ENCODE measurements at places on chromosomes 1 and 21.

DNA sequence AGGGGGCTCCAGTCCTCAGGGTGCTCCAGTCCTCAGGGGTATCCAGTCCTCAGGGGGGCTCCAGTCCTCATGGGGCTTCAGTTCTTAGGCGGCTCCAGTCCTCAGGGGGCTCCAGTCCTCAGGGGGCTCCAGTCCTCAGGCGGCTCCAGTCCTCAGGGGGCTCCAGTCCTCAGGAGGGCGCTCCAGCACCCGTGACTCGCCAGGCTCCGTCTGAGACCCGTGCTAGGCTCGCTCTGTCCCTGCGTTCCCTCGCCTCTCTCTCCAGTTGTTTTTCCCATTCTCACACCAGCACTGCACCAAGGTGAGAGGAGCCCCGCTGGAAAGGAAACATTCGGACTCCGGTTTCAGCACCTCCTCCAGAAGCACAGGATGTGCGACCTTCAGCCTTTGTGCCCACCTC lies 9.4 kb upstream of the OR2M2 start:
- no peak for DNase-seq

GRCh38 chr1:157852476-157852875 lies 10.9 kb upstream of the CD5L start:
- DNase-seq: no peak

DNA sequence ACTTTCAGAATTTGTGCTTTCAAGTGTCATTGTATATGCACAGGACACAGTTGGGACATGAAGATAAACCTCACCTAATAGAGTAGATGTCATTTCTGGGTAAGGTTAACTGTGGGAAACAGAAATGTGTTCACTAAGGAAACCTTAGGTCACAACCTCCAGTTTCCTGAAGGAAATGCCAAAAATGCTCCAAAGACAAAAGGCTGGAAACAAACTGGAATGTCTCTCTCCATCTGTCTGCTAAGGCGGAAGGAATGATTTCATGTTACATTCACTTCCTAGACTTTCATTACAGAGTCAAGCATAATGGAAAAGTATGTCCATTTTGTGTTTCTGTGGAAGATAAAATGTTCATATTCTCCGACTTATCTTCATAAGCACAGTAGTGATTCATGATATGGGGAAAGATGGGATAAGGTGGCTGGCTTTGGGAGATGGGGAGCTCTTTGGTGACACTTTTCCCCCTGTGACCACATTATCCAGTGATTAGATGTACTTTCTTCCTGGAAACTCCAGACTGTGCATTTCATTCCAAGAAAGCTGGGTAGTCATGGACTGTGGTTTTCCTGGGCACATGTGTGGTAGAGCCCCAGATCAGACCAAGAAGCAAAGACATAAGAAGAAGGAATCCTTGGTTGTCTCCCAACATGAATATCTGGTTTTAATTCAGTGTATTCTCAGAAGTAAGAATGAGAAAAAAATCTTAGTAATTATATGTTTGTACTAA lies 5.7 kb downstream of the S1PR1 start:
- no peak for DNase-seq

GRCh38 chr1:227362039-227362438 lies 43.7 kb upstream of the CDC42BPA start:
- DNase-seq: no peak

DNA sequence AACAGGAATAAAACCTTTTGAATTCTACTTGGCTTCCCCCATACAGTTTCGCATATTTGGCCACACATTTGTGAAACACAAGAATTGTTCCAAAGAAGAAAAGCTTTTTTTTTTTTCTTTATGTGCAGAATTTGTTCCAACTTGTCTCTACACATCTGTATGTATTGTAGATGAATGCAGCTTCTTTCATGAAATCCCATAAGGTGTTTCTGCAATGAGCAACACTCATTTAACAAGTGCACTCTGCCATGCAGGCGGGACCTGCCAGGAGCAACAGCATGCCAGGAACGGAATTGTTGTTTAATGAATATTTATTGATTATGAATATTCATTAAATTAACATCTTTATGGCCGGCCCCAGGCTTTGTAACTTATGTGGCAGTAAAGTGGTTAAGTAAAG lies 1075.0 kb downstream of the TTLL7 start:
- no peak for DNase-seq

DNA sequence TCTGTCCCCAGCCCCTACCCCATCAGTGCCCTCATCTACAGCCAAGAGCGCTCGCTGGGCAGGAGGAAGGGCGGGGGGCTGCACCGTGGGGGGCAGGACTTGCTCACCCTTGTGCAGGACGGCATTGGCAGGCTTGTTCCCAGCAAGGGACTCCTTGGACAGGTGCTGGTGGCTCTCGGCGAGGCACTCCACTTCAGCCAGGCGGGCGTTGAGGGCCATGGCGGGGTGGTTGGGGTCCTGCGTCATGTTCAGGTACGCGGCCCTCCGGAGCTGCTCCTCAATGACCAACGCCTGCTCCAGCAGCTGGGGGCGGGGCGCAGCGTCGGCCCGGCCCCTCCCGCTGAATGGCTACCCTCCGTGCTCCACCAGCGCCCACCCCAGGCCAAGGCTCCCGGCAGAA lies 64.0 kb downstream of the KCNAB2 start:
- no peak for DNase-seq

GRCh38 chr1:24065304-24065703 lies 46.6 kb downstream of the MYOM3 start:
- DNase-seq: no peak

DNA sequence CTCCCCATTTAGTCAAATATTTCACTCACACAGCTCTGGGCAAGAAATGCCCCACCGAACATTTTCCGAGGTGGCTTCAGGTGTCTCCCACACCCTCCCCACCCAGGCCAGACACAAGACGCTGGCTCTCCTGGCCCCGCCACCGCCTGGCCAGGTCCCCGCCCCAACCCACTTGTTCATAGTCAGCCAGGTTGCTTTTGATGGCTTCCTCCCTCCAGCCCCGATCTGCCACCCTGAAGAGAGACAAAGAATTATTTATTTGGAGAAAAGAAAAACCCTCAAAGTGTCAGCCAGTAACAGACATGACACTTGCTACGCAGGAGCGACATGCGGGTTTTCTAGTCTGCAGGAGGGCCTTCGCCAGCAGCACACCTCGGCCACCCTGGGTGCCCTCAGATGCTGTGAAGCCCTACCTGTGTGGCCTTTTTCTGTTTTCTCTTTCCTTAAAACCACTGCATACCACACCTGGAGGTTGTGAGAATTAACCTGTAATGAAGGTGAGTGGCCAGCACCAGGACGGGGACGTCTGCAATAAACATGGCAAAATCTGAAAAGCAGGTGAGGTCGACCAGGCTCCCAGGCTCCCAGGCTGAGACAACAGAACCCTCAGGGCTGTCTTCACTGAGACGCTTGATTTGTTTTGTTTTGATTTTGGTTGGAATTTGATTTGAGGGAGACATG lies 27.2 kb downstream of the SSBP3 start:
- no peak for DNase-seq

GRCh38 chr1:240178366-240178765 lies 86.7 kb downstream of the FMN2 start:
- DNase-seq: no peak

DNA sequence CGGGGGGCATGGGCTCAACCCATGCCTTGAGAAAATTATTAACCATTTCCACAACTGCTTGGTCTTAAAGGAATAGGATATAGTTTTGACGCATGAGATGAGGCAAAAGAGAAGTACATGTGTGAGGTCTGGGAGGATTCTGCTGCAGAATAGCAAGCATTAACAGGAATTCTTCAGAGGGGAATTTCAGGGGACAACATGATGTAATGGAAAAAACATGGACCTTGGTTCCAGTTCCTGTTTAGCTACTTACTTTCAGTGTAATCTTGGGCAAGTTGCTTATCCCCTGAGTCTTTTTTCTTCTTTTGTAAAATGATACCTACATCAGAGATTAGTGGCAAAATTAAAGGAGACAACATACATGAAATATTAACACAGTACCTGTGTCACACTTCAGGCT lies 85.6 kb downstream of the PRRX1 start:
- no peak for DNase-seq

DNA sequence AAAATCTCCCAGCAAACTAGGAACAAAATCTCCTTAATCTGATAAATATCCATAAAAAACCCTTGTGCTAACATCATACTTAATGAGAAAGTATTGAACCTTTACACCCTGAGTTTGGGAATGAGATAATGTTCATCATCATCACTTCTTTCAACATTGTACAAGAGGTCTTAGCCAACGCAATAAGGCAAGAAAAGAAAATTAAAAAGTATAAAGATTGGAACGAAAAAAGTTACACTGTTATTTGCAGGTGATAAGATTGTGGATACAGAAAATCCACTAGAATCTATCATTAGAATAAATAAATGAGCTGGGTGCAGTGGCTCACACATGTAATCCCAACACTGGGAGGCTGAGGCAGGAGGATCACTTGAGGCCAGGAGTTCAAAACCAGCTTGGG lies 76.7 kb downstream of the UBR4 start:
- DNase-seq: no peak

DNA sequence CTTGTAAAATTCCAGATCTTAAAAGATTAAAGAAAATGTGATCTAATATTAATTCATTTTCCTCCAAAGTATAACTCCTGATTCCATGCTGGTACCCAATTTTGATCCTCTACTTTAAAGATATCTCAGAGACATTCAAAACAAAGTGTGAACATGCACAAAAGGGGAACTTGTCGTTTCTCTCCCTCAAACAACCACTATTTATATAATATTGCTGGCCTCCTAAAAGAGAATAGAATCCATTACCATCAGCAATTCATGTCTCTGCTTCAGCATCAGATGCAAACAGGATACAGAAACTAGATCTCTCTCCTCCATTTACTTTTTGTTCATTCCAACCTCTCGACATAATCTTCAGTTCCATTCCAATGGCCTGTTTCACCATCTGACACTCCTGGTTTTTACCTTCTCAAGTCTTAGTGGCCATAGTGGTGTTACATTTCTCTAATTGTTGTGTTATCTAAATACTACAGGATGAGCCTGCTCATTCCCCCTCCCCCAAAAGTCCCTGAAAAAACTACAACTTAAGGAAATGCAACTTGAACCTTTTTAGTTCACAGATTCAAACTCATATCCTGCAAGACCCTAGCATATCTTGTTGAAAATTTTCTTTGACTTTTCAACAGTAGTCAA lies 4.1 kb downstream of the NRIP1 start:
- DNase-seq: no peak

- DNase-seq: peak; percentile 76
Observed at GRCh38 chr1:224182866-224183590, at the start of gene DEGS1. Gene DEGS1 (plus strand): TSS chr1:224183240. CDS start chr1:224183337, 97 bp downstream.

DNA sequence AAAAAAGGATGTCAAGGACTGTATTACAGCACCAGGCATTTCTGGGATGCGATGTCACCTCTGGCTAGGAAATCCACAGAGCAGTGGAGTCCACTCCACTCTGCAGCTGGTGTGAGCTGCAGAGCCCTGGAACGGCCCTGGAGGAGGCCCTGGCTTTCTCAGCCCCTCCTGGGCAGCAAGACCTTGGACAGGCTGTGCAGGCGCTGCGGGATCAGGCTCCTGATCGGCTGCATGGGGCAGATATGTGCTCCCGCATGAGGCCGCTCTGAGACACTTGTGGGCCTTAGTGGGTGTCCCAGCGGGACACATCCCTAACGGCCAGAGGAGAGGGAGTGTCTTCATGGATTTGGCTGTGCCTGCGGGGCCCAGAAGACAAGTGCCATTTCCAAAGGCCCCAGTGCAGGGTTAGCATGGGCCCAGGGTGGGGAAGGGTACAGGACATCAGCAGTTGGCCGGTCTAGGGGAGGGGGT lies 6.2 kb downstream of the DNMT3L start:
- DNase-seq: no peak

- DNase-seq: no peak
Observed at GRCh38 chr1:28078680-28079626, 9.5 kb downstream of the EYA3 start.

DNA sequence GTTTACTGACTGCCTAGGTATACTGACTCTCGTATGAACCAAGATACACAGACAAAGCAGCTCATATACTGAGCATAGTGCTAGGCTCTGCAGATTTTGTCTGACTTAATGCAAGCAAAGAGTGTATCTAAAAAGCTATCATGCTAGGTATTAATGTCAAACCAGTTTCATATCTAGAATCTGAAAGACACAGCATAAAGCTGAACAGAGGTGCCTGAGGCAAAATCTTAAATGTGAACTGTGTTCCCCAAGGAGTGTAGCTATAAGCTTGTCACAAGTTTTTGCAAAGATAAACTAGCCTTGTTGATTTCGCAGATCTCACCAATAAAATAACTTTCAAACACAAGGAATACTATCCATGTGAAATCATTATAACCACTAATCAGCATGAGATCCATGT lies 18.1 kb downstream of the JAK1 start:
- DNase-seq: no peak

DNA sequence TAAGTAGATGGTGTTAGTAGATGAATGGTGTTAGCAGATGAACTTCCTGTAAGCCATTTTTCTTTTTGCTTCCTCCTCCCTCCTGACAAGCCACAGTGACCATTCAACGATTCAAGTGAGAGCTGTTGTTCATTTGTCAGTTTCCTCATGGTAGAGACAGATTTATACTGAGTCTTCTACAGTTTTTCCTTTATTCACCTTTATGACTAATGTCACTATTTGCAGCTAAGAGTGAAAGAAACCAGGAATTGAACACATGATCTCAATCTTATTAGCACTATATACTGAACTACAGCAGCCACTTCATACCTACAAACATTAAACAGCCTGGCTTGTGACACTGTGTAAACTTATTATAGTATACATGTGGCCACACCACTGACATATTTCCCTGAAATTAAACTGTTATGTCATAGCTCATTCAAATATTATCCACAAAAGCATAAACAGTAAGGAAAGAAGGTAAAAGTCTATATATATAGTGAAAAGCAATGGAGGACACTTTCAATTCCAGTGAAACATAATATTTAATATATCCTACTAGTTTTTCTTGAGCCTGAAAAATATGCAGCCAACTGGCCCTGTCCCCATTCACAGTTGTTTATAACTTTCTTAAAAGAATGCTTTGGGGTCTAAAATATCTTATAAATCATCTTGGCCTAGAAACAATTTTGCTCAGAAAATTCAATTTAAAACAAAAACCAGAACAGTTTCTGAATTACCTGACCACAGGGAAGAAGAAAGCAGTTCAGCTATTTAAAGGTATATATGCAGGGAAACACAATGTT lies 566.9 kb upstream of the ZRANB2 start:
- DNase-seq: no peak

DNA sequence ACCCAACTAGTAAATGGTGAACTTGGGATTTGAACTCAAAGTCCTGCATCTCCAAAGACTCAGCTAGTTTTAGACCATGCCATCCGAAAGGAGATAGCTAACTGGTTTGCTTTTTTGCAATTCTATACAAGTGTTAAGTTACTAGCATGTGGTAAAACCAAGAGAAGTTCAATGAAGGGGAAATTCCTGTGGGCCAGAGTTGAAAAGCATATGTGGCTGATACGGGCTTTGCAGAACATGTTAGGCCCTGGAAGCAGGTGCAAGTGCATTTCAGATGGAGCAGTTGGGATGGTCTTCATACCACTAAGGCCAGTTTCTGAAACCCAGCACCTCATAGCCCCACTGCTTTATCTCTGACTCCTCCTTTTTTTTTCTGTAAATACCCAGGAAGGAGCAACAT lies 620.9 kb downstream of the PLPP3 start:
- DNase-seq: no peak

DNA sequence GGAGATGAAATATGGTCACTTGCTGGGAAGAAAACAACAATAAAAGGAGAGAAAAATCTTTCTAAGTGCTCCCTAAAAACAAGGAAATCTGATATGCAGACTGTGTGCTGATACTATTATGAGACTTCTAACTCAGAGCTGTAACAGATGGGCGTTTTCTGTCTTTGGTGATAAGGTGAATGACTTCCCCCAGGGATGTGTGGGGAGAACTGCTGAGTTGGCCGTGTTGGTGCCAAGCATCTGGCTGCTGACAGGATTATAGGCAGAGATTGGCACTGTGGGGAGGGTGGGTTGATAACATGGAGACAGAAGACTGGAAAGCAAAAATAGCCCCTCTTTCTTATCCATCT lies 438.5 kb upstream of the PLXNA2 start:
- no peak for DNase-seq

All from inflammatory macrophage treated with lipopolysaccharide for 1 hour (primary cell).